Activated CD4-positive, alpha-beta T cell treated with anti-CD3 and anti-CD28 coated beads for 4 hours (primary cell): ENCODE measurements at places on chromosomes 11 and 22.

- DNase-seq: no peak
Observed at GRCh38 chr22:49866134-49866533, 12.5 kb downstream of the ZBED4 start.

DNA sequence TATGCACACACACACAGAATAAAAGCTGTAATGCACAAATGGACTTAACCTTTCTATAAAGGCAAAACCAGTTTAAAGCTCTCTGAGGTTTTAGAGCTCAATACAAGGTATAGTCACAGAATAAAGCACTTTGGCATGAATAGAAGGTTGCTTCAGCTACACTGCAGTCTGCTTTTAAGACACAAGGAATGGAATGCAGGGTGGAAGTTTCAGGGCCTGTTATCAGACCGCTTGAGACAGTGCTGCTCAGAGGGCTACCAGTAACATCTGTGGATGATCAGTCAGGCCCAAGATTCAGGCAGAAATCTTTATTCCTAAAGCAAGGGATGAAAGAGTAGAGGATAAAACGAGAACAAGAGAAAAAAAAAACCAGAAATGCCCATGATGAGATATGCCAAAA is 46.7 kb downstream of the CD44 start:
- DNase-seq: no peak

GRCh38 chr11:125331357-125332035 is 164.6 kb downstream of the FEZ1 start:
- DNase-seq: no peak

GRCh38 chr11:1925373-1926155 is 6.1 kb downstream of the TNNT3 start:
- no peak for DNase-seq

DNA sequence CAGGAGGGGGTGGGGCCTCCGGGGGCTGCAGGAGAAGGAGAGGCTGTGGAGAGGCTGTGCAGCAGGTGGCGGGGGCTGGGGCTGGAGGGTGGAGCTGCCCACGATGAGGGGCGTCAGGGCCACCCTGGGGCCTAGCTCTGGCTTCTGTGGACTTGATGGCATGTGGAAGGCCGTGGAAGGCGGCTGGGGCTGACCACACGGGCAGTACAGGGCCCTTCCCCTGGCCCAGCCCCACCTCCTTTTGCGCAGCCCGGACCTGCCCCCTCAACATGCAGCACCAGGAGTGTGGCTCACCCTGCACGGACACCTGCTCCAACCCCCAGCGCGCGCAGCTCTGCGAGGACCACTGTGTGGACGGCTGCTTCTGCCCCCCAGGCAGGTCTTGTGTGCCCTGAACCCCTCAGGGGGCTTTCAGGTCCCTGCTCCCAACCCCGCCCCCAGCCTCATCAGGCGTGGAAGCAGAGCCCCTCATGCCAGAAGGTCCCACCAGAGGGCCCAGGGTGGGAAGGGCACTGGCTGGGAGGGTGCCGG is 6.1 kb downstream of the MUC5B start:
- DNase-seq: no peak
